Brain pericyte (primary cell): ENCODE measurements at places on chromosomes 5 and 9.

GRCh38 chr5:131757830-131758519, 38.8 kb downstream of the FNIP1 start:
- no peak for DNase-seq

DNA sequence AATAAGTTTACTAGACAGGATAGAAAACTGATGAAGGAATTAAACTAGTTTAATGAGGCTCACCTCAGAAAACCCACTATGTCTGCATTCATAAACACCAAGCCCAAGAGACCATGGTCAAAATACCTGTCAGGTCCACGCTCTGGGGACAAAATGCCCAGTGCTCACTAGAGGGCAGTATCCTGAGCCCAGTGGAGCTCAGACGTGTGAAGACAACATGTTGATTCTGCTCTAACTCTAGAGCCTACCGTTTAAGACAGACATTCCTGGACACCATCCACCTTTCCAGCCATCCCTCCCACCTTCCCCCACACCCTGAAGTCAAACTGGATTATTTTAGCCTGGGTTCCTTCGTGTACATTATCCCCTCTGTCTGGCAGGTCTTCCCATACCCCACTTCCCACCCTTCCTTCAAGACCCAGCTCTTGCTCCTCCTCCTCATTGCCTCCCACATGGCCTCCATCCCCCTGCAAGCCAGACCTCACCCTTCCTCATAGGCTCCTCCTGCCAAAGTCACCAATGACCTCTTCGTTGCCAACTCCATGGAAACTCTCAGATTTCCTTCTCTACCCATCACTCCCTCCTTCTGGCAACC, 142.3 kb upstream of the FSTL4 start:
- no peak for DNase-seq

GRCh38 chr9:136289651-136290507, 14.0 kb downstream of the CCDC187 start:
- no peak for DNase-seq

- no peak for DNase-seq
These were observed 7.4 kb downstream of the BRD3OS start for GRCh38 chr9:134032456-134033222.

GRCh38 chr5:160693831-160694465, 158.1 kb downstream of the ATP10B start:
- DNase-seq = no peak

GRCh38 chr9:122122903-122123632, 30.0 kb upstream of the TTLL11 start:
- no peak for DNase-seq

- no peak for DNase-seq
These were observed 4.5 kb upstream of the HNRNPAB start for GRCh38 chr5:178199581-178200434.

GRCh38 chr9:79149585-79149984, 422.2 kb upstream of the TLE4 start:
- DNase-seq = no peak

GRCh38 chr9:89919171-89919681, 314.4 kb downstream of the GADD45G start:
- DNase-seq = no peak

GRCh38 chr5:9624196-9624947, 5.8 kb downstream of the TAS2R1 start:
- DNase-seq = no peak
